ENCODE measurements at places on chromosomes 13 and 19.

DNA sequence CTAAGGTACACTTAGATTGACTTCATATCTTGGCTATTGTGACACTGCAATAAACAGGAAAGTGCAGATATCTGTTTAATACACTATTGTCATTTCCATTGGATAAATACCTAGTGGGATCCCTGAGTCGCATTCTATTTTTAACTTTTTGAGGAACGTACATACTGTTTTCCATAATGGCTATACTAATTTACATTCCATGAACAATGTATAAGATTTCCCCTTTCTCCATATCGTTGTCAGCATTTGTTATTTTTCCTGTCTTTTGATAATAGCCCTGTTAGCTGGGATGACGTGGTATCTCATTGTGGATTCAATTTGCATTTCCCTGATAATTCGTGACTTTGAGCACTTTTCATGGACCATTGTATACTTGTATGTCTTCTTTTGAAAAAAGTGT is 17.4 kb downstream of the OR7A17 start:
- DNase-seq, result no peak

DNA sequence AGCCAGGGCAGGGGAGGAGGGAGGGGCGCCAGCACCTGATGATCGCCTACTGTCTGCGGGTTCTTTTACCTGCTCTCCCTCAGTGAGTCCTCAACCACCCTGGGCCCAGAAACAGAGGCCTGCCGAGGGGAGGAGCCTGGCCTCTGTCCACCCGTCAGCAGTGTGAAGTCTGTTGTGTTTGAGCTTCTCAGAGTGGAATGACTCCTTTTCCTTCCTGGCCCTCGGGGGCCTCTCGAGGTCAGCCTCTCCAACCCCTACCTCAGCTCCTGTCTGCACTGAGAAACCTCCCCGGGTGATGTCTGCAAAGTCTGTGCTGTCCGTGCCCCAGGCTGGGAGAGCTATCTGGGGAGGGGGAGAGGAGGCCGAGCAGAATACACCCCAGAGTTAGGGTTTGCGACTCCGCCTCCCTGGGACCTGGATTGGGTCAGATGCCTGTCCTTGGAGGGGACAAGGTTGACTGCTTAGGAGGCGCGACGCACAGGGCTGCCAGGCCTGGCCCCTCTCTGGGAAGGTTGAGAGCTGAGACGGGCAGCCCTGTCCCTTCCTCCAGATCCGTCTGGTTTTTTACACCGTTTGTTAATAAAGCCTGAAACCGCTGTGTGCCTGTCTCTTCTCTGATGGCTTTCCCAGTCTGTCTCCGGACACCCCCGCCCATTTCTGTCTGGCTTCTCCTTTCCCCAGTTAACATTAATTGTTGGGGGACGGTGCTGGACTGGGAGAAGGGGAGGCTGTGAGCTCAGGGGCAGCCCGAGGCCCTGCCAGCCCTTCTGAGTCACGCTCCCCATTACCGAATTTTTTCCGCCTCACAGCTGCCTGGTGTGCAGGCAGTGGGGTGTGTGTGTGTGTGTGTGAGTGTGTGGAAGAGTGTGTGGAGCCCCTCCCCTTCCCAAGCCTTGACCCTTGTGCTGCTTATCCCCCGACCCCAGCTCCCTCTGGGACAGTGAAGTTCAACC is 989 bp upstream of the SSC5D start:
- no peak for DNase-seq

- no peak for DNase-seq
Observed at GRCh38 chr19:41305927-41306793, 3.8 kb upstream of the CCDC97 start.

GRCh38 chr13:88648598-88649373 is 977.6 kb downstream of the SLITRK5 start:
- no peak for DNase-seq

DNA sequence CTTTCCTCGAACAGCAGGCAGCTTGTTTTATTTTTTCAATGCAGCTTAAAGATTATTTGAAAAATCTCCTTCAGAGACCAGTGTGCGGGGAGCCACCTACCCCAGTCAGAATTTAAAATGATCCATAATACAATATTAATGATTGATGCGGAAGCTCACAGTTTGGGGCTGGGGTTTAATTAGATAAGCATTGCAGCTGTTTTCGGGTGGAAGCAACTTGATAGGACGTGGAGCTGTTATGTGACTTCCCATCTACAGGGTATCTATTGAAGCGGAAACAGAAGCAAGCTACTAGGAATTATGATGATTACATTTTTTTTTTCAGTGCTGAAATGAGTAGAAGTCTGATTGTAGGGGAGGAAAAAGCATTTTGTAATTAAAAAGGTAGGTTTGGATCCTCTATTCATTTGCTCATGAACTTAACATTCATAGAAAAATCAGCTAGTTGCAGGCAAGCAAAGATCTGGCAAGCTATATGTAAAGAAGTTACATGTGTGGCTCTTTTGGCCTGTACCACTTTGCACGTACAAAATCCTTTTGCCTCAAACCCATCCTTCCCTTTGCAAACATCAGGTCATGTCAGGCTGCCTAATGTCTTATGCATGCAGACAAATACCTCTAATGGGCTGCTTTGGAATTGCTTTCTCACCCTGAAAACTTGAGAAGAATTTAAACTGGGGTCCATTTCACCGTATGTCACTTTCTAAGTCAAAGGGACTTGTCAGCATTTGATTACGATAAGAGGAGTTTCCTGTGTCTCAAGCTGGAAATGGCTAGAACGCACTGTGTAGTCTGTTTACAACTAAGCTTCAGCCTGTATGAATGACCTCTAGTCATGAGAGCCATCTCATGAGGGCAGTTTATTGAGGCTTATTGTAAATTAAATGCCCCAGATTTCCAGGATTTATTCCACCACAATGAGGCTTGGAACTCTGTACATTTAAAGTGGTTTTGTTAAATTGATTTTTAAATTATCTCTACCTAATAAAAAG is 267.1 kb upstream of the TMTC4 start:
- DNase-seq, result no peak

DNA sequence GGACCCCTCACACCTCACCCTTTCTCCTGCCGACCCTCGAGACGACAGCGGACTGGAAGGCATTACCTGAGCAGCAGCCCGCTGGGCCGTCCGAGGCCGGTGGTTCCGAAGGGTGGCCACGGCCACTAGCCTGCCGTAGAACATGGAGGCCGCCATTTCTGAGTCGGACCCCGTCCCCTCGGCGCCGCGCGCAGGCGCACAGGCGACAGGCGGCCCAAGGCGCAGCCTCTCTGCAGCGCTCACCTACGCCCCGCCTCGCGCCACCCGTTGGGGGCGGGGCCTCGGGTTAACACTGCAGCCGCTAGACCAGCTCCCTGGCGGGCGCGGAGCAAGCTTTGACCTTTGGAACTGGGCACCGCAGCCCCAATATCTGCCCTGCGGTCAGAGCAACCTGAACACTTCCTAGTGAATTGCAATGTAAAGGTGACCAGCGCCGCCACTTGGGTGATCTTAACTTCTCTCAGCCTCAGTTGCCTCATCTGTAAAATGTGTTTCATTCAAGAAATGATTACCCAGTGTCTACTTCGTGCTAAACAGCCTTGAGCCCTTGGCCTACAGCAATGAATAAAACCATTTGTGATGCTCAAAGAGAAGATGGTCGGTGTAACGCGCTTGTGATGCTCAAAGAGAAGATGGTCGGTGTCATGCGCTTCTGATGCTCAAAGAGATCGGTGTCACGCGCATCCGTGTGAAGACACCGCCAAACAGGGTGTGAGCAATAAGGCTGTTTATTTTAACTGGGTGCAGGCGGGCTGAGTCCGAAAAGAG is at the start of gene SUCLA2:
TSS of gene SUCLA2 (minus strand) at position 160 of the 768 bp plus-strand sequence. CDS start at position 156, 4 bp downstream.
- DNase-seq, result peak; percentile 82

DNA sequence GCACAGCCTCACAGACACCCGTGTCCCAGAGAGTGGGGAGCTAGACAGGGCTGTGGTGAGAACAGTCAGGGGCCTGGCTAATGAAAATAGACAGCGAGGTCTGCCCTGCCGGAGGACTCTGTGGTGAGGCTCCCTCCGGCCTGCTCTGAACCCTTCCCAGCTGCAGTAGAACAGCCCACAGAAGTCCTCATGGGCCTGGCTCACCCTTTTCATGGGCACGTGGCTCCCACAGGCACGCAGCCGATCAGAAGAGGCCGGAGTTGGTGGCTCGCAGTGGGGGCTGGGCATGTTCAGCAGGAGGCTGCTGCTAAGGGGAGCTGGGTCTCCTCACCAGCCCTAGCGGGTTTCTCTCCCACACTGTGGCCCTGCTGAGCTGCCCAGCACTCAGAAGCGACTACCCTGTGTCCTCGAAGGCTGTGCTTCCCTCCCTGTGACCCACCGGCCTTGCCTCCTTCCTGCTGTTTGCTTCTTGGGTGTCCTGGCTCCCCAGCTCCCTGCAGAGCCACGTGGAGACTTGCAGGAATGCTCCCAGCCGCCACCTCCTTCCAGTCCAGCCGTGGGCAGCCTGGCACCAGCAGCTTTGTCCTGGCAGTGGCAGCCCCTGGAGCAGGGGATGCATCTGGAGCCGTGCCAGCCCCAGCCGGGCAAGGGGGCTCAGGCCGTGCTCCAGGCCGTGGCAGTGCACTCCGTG is 138.7 kb downstream of the KDM4B start:
- DNase-seq, result no peak

DNA sequence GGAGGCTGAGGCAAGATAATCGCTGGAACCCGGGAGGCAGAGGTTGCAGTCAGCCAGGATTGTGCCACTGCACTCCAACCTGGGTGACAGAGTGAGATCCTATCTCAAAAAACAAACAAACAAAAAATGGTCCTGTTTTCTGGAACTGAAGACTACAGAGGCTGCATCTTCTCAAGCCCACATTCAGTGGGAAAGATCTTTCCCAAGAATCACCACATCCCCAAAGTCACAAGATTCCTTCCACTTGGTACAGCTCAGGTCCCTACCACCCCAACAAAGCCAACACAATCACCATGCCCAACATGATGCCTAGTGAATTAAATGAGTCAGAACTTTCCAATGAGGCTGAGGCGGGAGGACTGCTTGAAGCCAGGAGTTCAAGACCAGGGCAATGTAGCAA is 15.3 kb downstream of the CATSPERG start:
- DNase-seq, result no peak

DNA sequence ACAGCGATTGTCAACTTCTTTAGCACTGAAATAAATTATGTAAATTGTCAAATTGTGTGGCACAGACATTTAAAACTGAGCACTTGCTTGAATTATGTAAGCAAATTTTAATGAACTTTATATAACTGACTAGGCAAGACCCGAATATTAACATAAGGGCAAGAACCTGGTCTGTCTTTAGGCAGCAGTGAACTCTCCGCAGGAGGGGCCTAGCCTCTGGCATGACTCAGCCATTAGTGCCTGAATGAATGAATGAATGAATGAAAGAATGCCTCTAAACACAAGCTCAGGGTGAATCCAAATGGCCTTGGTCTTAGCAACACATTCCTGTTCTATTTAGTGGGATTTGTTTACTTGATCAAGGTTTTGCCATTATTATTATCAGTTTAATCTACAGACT is 654.7 kb upstream of the ARGLU1 start:
- no peak for DNase-seq

DNA sequence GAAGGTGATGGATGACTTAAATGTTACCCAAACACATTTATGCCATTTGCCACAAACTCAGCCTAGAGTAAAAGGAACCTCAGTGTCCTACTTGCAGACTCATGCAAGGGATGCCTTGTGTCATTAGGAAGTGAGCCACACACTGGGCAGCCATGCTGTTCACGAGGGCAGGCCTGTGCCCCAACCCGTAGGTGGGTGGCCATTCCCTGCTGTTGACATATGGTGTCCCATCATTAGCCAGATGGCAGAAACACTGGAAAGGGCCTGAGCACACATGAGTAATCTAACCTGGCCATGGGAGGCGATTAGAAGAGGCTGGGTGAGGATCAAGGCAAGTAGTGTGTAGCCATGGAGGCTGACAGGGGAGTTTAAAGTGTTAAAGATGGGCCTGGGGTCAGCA is 9.7 kb upstream of the LRCH1 start:
- no peak for DNase-seq

- DNase-seq, result no peak
Observed at GRCh38 chr13:51518827-51519226, 65.4 kb upstream of the WDFY2 start.

DNA sequence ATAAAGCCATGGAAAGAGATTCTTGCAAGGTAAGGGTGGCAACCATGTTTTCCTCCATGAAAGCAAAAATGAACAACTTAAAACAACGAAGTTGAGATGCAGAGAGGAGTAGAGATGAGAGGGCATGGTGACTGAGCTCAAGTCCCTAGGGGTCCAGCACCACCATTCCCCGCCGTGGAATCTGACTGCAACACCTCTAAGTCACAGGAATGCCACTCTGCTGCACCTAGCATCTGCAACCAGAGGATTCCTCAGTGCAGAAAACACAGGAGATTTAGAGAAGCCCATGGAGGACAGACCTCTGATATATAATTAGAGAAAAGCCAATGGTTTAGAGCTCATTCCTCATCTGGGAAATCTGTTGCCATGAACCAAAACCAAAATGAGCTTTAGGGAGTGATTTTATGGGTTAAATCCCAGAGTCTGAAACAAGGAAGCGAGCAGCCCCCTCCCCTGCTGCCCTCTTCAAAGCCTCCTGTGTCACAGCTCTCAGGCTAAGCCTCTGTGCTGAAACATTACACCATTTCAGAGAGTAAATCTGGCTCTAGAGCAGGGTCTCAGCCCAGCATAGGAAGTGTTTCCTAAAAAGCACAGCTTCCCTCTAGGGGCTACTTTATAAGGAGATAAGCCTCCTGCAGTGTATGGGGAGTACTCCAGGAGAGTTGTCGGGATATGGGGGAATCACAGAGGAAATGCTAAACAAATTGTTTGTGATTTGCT is 1043.6 kb downstream of the UQCRFS1 start:
- DNase-seq, result no peak
